ENCODE measurements at places on chromosomes 16 and 17. TPM values are rescaled to one million over a fixed set of nuclear protein-coding genes. Genes with fewer than 3 reads are reported as not detected.

The CACNG3 gene
- total RNA-seq, result not detected

The IGF2BP1 gene
- not detected for total RNA-seq

The SOCS1 gene
- total RNA-seq, result 3.0 TPM

The PHB1 gene
- 99.8 TPM for total RNA-seq

The CDH3 gene
- 145 TPM for total RNA-seq

The KATNIP gene
- 19.4 TPM for total RNA-seq

The TBC1D10B gene
- 21.9 TPM for total RNA-seq

The NR1D1 gene
- total RNA-seq, result 4.0 TPM

The TEX14 gene
- total RNA-seq, result 0.19 TPM

The NSMCE1 gene
- total RNA-seq, result 92.4 TPM

The CD300A gene
- total RNA-seq, result 4.4 TPM

The PRR29 gene
- not detected for total RNA-seq

The SDR42E2 gene
- total RNA-seq, result not detected

The SLC35G6 gene
- total RNA-seq, result not detected

The EPN3 gene
- 64.4 TPM for total RNA-seq
